ENCODE measurements at places on chromosomes 13 and 19.
A peak's percentile ranks its signal among the peaks of the same experiment; 100 is the strongest.

DNA sequence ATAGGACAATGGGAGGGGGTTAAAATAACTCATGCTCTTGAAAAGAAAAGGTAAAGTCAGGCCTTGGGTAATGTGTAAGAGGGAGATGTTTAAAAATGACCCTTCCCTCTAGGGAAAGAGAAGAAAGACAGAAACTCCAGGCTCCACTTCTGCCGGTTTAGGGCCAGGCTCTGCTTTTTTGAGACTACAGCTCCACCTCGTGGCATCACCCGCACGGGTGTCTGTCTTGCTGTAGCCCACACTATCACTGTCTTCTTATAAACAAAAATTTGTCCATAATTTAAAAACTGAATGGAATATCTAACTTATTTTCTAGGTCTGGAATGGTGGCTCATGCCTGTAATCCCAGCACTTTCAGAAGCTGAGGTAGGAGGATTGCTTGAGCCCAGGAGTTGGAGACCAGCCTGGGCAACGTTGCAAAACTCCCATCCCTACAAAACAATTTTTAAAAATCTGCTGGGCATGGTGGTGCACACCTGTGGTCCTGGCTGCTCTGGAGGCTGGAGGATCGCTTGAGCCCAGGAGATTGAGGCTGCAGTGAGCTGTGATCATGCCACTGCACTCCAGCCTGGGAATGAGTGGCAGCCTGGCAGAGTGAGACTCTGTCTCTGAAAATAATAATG is 65.1 kb upstream of the GTF3A start:
- peak; percentile 84 for DNase-seq
- H3K27me3 ChIP-seq, result peaks cover 12% of the 10 kb centered on the region
- H3K4me3 ChIP-seq, result no peak overlapping the region
- no peak overlapping the region for H3K27ac ChIP-seq
- peaks cover 3% of the 10 kb centered on the region for H3K4me1 ChIP-seq

- peaks cover under 1% of the 10 kb centered on the region for H3K27me3 ChIP-seq
- no peak for DNase-seq
- peak overlapping the region; percentile 91 for H3K4me3 ChIP-seq
- peaks cover 33% of the 10 kb centered on the region for H3K4me1 ChIP-seq
Observed at GRCh38 chr19:51571599-51571998, 516 bp downstream of the ZNF175 start.

DNA sequence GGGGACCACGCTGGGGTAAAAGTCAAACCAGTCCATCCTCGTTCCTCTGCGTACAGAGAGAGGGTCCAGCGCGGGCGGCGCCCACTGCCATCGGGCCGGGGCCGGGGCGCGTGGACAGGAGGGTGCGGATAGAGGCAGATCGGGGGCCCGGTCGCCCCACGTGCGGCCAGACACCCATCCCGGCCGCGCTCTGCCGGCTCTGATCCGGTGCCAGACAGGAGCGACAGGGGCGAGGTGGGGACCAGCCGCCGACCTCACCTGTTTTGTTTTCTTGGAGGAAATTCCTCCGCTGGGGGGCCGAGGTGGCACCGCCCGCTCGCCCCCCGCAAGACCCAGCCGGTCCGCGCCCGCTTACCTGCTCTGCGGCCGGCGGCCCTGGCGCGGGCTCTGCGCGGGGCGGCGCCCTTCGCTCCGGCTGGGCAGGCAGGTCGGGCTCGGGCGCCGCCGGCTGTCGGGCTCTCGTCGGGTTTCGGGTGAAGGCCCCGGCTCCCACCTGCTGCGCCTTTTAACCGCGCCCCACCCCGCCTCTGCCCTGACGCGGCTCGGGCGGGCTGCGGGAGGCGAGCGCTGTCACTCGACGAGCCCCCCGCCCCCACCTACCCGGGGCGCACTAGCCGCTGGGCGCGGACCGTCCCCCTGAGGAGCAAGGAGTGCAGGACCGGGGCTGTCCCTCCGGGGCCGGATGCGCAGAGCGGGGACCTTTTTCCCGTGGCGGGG is at the start of gene GJB6:
Gene GJB6 (minus strand): TSS at position 481 of the 717 bp plus-strand sequence. CDS start 8,839 bp downstream, outside the sequence.
- peak within 1 kb of the TSS; percentile 65 for H3K27ac ChIP-seq
- H3K4me1 ChIP-seq, result peaks cover 11% of the 10 kb centered on the region
- H3K4me3 ChIP-seq, result peak within 1 kb of the TSS; percentile 73
- peaks cover 14% of the 10 kb centered on the region for H3K27me3 ChIP-seq
- DNase-seq, result peak; percentile 58
- no peaks in the 10 kb centered on the region for H3K36me3 ChIP-seq

GRCh38 chr19:4984438-4984990 is 15.6 kb downstream of the KDM4B start:
- H3K36me3 ChIP-seq, result peaks cover 1% of the 10 kb centered on the region
- no peaks in the 10 kb centered on the region for H3K27me3 ChIP-seq
- no peak overlapping the region for H3K4me3 ChIP-seq
- H3K27ac ChIP-seq, result no peak overlapping the region

Data from activated CD4-positive, alpha-beta T cell treated with anti-CD3 and anti-CD28 coated beads for 36 hours (primary cell).